Trophoblast cell (in vitro differentiated cells and primary cell): ENCODE measurements at places on chromosomes 5 and 9.

- no peaks in the 10 kb centered on the region for H3K36me3 ChIP-seq
- peak; percentile 67 for DNase-seq
- H3K4me1 ChIP-seq, result peaks cover 3% of the 10 kb centered on the region
- peak overlapping the region; percentile 3 for H3K27ac ChIP-seq
- H3K4me3 ChIP-seq, result no peak overlapping the region
Observed at GRCh38 chr5:75603371-75603770, 7.9 kb upstream of the ANKDD1B start.

GRCh38 chr9:120714088-120714845 lies at the start of gene MEGF9:
MEGF9 (minus strand) TSS chr9:120714470; CDS start chr9:120714358, 112 bp downstream.
- peak; percentile 97 for DNase-seq
- peaks cover 10% of the 10 kb centered on the region for H3K27me3 ChIP-seq
- no peak within 1 kb of the TSS for H3K27ac ChIP-seq
- H3K36me3 ChIP-seq, result no peaks in the 10 kb centered on the region
- peak within 1 kb of the TSS; percentile 90 for H3K4me3 ChIP-seq
- peaks cover 6% of the 10 kb centered on the region for H3K4me1 ChIP-seq

DNA sequence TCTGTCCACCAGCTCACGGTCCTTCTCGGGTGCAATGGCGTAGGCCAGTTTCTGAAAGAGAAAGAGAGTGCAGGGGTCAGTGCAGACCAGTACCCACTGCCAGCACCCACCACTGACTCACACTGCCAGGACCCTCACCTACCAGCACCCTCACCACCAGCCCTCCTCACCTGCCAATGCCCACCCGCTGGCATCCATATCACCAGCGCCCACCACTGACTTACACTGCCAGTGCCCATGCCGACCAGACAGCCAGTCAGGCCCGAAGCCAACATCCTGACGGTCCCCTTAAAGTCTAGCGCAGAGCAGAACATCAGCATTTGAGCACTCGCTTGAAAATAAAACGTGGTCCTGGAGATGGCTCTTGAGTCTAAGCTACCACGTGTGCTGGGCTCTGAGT lies 44.3 kb downstream of the SLC6A3 start:
- no peak overlapping the region for H3K27ac ChIP-seq
- H3K27me3 ChIP-seq, result no peaks in the 10 kb centered on the region
- no peak overlapping the region for H3K4me3 ChIP-seq

DNA sequence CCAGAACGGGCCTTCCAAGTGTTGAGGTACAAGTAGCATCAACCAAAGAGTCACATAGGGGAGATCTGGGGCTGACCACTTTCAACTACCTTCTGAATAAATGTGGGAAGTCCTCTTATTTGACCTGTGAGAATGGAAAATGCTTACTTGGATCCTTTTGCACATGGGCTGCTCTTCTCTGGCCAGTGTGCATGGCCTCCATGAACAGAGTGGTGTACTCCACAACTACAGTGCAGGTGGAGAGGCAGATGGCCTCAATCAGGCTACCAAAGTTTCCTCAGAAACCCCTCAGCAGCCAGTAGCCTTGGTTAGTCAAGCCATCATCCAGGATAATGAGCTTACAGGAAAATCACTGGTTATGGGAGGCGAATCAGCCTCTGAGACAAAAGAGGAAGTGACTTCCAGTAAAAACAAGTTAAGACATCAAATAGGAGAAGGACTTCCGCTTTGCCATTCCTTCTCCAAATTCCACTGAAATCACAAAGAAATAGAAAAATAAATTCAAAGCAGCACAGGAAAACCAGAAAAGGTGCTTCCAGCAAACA lies 18.3 kb upstream of the FCHO2 start:
- no peaks in the 10 kb centered on the region for H3K4me1 ChIP-seq
- no peak for DNase-seq
- H3K27me3 ChIP-seq, result no peaks in the 10 kb centered on the region
- H3K4me3 ChIP-seq, result no peak overlapping the region
- H3K36me3 ChIP-seq, result peaks cover 3% of the 10 kb centered on the region
- H3K27ac ChIP-seq, result no peak overlapping the region

- no peak overlapping the region for H3K4me3 ChIP-seq
- H3K36me3 ChIP-seq, result no peaks in the 10 kb centered on the region
- peaks cover 3% of the 10 kb centered on the region for H3K4me1 ChIP-seq
- H3K27ac ChIP-seq, result peak overlapping the region; percentile 22
- DNase-seq, result no peak
- H3K27me3 ChIP-seq, result no peaks in the 10 kb centered on the region
Observed at GRCh38 chr5:93891491-93892480, 150.4 kb upstream of the POU5F2 start.

GRCh38 chr9:119257592-119257991 lies 111.6 kb downstream of the BRINP1 start:
- DNase-seq, result no peak
- H3K36me3 ChIP-seq, result no peaks in the 10 kb centered on the region
- no peak overlapping the region for H3K4me3 ChIP-seq
- no peaks in the 10 kb centered on the region for H3K4me1 ChIP-seq
- H3K27me3 ChIP-seq, result no peaks in the 10 kb centered on the region

DNA sequence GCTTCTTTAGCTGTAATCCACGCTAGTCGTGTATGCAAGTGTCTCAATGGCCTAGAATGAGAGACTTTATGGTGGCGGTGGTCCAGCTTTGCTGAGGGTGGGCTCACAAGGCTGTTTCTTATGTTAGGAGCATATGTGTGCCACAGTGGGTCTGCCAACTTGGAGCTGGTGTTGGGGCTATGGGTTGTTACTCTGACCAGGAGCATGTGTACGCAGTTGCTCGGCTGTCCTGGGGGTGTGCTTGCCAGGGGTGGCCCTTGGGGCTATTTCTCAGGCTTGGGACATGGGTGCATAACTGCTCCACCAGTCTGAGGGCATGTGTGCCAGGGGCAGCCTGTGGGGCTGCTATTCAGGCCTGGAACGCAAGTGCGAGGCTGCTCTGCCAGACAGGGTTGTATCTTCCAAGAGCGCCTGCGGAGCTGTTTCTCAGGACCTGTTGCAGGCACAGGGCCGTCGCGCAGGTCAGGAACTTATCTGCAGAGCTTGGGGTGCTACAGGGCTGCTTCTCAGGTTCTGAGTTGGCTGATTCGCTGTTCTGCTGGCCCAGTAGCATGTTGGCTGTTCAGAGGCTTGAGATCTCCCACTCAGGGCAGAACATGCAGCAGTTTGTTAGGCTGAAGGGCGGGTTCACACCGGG lies 187.9 kb upstream of the TLX3 start:
- H3K4me1 ChIP-seq, result no peaks in the 10 kb centered on the region
- no peak overlapping the region for H3K4me3 ChIP-seq
- H3K36me3 ChIP-seq, result peaks cover 8% of the 10 kb centered on the region
- no peak for DNase-seq
- H3K27me3 ChIP-seq, result no peaks in the 10 kb centered on the region

GRCh38 chr5:167743695-167744464 lies 547.6 kb upstream of the WWC1 start:
- DNase-seq, result no peak
- no peak overlapping the region for H3K4me3 ChIP-seq
- H3K36me3 ChIP-seq, result no peaks in the 10 kb centered on the region

DNA sequence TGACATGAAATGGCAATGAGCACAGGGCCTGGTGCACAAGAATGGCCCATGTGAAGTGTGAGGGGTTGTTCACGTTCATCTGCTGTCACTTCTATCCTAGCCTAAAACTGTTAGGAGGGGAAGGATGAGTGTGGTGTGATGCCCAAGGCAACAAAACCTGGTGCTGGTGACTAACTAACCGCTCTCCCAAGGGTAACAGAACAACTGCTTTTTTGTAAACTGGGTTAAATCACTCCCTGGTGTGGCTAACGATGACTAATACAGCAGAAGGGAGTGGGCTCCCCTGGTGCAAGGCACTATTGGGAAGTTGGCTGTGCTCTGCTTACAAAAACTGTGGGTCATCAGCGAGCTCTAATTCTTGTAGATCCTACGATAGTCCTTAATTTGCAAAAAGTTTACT lies 103.2 kb upstream of the VCAN start:
- H3K36me3 ChIP-seq, result no peaks in the 10 kb centered on the region
- no peaks in the 10 kb centered on the region for H3K27me3 ChIP-seq
- H3K4me3 ChIP-seq, result no peak overlapping the region

DNA sequence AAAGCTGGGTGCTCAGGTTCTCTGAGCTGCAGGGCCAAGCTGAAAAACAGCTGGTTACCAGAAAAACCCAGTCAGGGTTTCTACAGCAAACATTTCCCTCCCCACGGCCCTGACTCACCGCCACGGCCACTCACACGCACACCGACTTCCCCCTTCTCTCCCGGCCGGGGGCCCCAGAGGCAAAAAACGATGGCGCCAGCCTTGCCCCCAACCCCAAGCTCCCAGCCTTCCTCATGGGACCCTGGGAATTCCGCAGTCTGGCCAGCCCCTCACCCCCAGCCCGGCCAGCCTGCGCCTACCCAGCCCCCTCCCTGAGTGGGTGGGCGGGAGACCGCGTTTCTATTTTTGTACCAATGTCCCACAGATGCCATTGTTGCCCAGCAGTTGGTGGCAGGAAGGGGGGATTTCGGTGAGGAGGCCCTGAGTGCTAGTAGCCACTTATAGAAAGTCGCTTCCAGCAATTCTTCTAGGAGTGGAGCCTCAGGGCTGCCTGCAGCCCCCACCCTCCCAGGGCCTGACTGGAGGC lies 18.4 kb downstream of the ENG start:
- H3K36me3 ChIP-seq, result peaks cover 8% of the 10 kb centered on the region
- peak; percentile 34 for DNase-seq
- H3K4me3 ChIP-seq, result no peak overlapping the region
- H3K4me1 ChIP-seq, result peaks cover 38% of the 10 kb centered on the region

DNA sequence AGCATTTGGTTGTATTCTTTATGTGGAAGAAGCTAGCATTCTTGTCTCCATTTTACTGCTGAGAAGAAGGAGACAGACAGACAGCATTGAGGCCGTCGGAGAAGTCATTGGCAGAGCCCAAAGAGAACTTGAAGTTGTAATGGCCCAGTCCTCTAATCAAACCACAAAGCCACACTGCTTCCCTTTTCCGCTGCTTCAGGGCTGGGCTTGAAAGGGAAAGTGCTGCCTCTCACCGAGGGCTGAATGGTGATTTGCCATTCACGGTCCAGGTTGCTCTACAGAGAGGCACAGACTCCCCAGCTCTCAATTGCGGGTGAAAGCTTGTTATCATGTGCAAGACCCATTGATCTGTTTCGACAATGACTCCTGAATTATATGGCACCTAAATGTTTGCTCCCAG lies 25.6 kb upstream of the POU4F3 start:
- no peaks in the 10 kb centered on the region for H3K36me3 ChIP-seq
- H3K27me3 ChIP-seq, result no peaks in the 10 kb centered on the region
- DNase-seq, result no peak
- no peak overlapping the region for H3K4me3 ChIP-seq
- H3K27ac ChIP-seq, result no peak overlapping the region

DNA sequence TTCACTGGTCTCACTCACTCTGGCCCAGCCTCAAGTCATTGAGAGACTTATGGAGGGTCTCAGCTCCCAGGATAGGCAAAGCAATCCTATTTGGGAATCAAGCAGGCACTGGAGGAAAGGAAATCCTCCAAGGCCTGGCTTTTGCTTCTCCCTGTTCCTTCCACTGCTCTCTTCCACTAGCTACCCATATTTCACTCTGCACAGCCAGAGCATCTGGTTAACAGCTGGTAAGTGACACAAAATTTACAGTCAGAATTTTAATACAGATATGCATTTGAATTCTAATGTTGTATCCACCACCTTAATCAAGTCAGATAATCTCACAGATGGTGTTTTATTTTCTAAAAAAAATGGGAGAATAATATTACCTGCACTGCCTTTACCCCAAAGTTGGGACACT lies 868 bp upstream of the C1QTNF2 start:
- H3K4me1 ChIP-seq, result peaks cover 3% of the 10 kb centered on the region
- H3K4me3 ChIP-seq, result no peak overlapping the region
- no peak for DNase-seq
- no peaks in the 10 kb centered on the region for H3K36me3 ChIP-seq
- H3K27me3 ChIP-seq, result peaks cover 20% of the 10 kb centered on the region

- H3K4me1 ChIP-seq, result peaks cover 9% of the 10 kb centered on the region
- no peak for DNase-seq
- no peaks in the 10 kb centered on the region for H3K36me3 ChIP-seq
- H3K27ac ChIP-seq, result no peak overlapping the region
- no peaks in the 10 kb centered on the region for H3K27me3 ChIP-seq
- H3K4me3 ChIP-seq, result no peak overlapping the region
Observed at GRCh38 chr5:170330568-170331054, 33.0 kb upstream of the LCP2 start.

DNA sequence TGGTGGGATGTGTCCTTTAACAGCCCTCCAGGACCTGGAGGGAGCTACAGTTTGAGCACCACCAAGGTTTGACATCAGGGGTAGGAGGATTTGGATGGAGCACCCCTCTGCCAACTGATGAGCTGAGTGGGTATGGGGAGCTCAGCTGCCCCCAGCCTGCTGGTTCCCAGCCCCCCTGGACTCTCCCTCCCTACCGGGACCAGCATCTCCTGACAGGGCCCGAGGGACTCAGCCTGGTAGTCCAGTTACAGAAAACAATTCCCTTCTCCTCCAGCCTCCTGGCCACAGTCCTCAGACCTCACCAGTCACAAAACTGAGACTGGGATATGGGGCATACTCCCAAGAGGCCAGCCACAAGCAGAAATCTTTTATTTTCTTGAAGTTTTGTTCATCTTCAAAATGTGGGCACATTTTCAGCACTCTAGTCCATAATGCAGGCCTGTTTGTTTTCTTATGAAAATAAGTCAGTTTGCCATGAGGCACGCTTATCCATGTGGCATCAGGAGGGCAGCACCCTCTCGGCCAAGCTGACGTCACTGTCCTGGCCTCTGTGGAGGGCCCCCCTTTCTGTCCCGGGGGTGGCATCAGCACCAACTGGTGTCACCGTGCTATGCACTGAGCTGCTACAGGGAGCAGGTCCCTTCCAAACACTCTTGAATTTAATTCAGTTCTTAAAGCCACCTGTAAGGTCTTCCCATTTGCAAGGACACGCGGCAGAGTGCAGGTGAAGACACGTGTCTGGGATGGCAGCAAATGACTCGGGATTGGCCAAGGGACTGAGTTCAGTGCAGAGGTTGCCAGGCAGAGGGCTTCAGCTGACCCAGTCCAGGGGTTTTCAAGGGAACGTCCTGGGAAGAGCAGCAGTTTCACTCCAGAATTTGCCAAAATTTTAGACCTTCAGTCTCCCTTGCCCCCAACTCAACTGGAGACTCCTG lies 187.6 kb downstream of the GADD45G start:
- H3K27me3 ChIP-seq, result no peaks in the 10 kb centered on the region
- H3K4me1 ChIP-seq, result peaks cover 20% of the 10 kb centered on the region
- H3K36me3 ChIP-seq, result no peaks in the 10 kb centered on the region
- H3K4me3 ChIP-seq, result no peak overlapping the region
- no peak for DNase-seq

GRCh38 chr5:76091351-76091750 lies 8.2 kb downstream of the SV2C start:
- H3K4me1 ChIP-seq, result no peaks in the 10 kb centered on the region
- DNase-seq, result no peak
- H3K36me3 ChIP-seq, result no peaks in the 10 kb centered on the region
- H3K27ac ChIP-seq, result no peak overlapping the region
- H3K4me3 ChIP-seq, result no peak overlapping the region

DNA sequence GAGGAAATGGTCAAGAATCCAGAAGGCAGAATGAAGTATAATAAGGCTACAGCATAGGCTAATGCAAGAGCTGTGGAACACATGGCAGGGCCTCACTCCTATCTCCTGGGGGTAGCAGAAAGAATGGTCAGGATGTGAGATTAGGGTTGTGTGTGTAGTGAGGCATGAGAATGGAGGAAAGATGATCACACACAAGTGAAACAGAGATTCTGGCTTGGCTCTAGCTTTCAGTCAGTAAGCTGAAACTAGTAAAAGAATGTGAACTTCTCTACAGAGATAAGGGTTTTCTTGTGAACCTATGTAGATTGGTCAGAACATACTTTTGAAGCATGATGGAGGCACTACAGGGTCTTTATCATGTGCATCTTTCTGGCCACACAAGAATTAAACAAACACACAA lies 298.8 kb downstream of the ASTN2 start:
- H3K27ac ChIP-seq, result no peak overlapping the region
- no peaks in the 10 kb centered on the region for H3K27me3 ChIP-seq
- H3K4me1 ChIP-seq, result no peaks in the 10 kb centered on the region
- peak; percentile 16 for DNase-seq
- H3K4me3 ChIP-seq, result no peak overlapping the region
- no peaks in the 10 kb centered on the region for H3K36me3 ChIP-seq
